Vagina (tissue), 2 donors: ENCODE measurements at places on chromosomes 13 and 19.

GRCh38 chr13:94994506-94994905 lies 282.2 kb upstream of the SOX21 start:
- DNase-seq, result no peak

DNA sequence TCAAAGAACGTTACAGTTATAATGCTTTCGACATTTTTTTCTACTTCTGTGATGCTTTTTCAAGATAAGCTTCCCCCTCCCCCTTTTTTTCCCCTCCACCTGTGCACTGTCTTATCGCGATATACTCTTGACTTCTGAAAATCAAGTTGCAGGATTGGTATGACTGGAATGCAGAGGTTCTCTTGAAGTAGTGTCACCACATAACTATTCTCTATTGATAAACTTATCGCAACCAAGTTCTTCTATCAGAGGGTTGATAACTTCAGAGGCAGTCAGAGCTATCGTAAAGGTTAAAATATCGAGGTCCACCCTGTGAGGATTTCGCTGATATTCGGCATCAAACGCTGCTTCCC lies 820 bp downstream of the EID2 start:
- no peak for DNase-seq

DNA sequence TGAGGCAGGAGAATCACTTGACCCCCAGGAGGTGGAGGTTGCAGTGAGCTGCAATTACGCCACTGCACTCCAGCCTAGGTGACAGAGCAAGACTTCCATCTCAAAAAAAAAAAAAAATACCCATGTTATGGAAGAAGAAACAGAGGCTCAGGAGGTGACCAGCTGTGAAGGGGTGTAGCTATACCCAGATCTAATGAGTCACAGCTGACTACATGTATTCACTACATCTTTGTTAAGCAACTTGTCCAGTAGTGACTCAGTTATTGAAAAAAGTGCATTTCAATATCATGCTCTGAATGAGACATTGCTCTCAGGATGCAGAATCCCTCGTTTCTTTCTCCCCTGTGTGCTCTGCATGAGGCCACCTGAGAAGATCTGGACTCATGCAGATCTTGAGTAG lies 16.1 kb upstream of the SPART start:
- DNase-seq, result no peak

DNA sequence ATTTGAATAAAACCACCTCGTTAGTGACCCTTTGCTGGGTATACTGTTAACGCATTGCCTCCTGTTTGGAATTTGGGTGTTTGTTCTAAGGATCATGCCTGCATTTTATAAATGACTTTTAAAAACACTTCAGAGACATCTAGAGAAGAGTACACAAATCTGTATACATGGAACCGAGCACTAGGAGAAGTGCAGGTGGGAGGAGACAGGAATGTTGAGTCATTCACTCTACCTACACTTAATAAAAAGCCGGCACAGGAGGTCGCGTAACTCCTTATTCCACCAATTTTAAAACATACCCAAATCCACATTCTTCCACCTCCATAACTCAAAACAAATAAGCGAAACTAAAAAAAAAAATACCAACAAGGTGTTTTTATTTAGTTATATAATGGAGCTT lies 48.6 kb downstream of the FGF9 start:
- DNase-seq, result no peak

DNA sequence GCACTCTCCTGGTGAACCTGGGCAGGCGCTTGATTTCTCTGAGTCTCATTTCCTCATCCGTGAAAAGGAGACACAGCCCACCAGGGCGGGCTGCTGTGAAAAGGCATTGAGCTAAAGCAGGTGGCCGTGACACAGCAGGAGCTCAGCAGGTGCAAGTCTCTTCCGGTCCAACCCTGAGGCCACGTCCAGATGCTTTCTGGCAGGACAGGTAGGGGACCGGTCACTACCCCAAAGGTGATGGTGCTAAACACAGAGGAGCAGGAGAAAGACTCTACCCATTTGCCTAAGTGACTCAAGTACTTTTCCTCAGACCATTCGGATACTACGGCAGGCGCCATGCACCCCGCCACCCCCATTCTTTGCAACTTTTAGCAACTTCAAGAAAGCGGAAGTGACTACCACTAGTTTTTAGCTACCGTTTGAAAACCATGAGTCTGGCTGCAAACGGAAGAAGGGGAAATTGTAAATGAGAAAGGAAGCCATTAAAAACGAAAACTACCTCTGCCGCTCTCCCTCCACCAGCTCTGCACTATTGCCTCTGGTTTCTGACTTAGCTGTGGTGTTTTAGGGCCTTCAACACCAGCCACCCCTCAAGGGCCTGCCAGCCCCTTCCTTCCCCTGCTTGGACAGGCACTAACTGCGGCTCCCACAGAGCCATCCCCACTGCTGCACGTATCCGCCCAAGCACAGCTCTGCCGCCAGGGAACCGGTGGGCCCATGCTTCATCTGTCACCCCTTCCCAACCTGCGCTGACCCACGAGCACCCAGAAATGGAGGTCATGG lies 4.8 kb downstream of the PPP6R1 start:
- DNase-seq, result no peak

GRCh38 chr19:55586976-55587668 lies 6.5 kb upstream of the ZNF579 start:
- DNase-seq, result no peak

DNA sequence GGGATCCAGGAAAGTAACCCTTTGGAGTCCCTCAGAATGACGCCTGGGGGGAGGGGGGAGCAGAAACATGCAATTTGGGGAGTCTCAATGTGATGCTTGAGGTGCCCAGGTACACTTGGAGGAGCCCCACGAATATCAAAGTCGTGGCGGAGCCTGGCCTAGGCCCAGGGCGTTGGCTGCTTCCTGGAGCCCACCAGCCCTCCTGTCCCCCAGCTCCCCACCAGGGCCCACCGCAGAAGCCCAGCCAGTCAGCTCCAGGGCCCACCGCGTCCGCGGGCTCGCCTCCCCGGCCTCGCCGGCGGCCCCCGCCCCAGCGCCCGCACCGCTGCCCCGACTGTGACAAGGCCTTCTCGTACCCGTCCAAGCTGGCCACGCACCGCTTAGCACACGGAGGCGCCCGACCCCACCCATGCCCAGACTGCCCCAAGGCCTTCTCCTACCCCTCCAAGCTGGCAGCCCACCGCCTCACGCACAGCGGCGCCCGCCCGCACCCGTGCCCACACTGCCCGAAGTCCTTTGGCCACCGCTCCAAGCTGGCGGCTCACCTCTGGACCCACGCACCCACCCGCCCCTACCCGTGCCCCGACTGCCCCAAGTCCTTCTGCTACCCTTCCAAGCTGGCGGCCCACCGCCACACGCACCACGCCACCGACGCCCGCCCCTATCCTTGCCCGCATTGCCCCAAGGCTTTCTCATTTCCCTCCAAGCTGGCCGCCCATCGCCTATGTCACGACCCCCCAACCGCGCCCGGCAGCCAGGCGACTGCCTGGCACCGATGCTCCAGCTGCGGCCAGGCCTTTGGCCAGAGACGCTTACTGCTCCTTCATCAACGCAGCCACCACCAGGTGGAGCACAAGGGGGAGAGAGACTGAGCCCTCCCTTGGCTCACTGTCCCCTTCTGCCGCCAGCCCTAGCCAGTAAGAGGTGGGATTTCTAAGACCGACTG lies 2.1 kb downstream of the ZNF575 start:
- no peak for DNase-seq

DNA sequence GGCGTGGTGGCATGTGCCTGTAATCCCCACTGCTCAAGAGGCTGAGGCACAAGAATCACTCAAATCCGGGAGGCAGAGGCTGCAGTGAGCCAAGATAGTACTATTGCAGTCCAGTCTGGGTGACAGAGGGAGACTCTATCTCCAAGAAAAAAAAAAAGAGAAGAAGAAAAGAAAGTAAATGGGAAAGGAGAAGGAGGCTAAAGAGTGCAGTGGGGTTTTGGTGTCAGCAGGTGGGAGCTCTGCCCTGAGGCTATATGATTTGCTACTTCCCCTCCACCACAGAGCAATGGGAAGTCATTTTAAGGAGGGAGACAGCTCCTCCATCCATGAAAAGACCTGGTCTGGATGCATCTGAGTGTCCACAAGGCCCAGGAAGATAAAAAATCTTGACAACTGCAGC lies 23.1 kb downstream of the UNC13A start:
- no peak for DNase-seq

DNA sequence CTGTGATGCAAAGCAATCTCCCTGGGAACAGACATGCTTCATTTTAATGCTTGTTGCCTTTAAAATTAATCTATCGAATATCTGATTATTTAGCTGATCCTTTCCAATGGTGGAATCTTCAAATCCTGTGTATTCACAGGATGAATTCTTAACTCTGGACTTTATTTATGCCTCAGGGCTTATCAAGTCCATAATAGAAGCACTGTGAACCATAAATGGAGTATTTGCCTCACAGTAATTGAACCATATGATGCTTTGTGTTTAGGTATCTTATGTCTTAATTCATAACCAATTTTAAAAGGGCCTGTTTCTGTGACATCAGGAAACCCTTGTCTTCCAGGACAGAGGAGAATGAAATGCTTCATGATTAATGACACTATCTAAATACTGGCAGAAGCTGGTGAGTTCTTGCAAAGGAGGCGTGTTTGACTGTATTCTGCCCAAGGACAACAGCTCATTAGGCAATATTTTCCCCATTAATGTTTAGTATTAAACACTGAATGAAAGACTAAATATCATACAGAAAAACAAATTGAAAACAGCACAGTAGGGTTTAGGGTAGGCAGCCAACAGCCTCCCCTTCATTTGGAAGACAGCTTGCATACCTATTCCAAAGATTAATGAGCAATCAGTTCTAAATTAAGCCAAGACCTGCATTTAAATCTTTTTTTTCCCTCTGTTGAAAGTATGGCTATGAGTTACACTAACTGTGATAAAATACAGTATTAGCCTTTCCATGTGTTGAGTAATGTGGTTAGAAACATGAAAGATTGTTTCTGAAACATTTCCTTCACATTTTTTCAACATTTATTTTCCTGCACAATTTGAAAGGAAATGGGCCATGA lies 709.4 kb downstream of the PCDH9 start:
- DNase-seq, result no peak

GRCh38 chr19:7191946-7192691 lies 102.1 kb downstream of the INSR start:
- no peak for DNase-seq

- DNase-seq, result no peak
These were observed 1.1 kb downstream of the LYPD4 start for GRCh38 chr19:41843371-41843770.

GRCh38 chr19:1210227-1210538 lies 4.6 kb downstream of the STK11 start:
- no peak for DNase-seq

DNA sequence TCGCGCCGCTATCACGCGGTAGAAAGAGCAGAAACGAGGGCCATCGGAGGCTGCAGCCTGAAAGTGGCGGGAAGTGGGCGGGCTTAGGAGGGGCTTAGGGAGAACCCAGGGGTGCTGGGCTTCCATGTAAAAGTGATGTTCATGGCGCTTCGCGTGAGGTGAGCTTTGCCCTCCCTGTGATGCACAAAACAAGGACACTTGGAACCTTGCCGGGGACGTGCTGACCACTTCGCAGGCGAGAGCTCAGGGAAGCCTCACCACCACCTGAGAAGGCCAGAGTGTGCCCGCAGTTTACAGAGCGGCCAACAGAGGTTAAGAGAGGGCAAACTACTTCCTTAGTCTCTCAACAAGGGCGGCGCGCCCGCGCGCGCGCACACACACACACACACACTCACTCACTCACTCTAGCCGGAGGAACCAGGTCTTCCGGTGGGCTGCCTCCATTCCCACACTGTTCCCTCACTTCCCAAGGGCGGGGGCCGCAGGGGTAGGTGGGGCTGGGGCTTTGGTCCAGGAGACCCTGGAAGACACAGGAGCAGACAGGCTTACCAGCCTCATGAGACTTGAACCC lies 651 bp downstream of the GAPDHS start:
- no peak for DNase-seq

DNA sequence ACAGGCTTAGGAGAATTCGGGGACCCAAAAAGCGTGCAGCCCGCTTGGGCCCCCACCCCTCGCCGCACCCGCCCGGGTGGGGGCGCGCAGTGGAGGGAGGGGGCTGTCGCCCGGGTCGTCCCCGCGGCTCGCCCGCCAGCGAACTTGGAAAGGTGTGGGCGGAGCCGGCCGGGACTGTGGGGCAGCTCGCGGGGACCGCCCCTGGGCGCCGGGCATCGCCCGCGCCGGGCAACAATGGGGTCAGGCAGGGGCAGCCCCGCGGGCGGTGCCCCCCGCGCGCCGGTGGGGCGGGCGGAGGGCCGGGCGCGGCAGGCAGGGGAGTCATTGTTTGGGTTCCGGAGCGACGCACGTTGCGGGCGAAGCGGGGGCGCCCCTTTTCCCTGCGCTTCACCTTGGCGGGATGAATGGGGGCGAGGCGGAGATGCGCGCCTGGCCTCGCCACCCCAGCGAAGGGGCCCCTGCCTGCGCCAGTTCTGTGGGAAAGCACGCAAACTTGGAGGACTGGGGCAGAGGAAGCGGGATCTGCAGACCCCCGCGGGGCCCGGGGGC lies 647 bp upstream of the KLF12 start:
- DNase-seq, result no peak

DNA sequence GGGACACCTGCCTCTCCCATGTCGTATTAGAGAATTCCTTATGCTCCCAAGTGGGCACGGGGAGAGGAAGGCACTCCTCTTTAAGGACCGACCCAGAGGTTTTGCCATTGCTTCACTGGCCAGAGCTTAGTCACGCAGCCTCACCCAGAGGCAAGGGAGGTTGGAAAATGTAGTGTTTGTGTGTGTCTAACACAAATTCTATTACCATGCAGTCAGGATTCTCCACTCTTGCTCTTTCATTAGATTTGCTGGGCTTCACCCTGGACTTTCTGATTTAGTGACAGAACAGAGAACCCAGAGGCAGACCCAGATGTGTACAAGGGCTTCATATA lies 14.6 kb upstream of the NCCRP1 start:
- DNase-seq, result no peak

- no peak for DNase-seq
These were observed 2.9 kb upstream of the PCDH8 start for GRCh38 chr13:52851137-52851962.

GRCh38 chr13:84686973-84687372 lies 804.7 kb upstream of the SLITRK1 start:
- DNase-seq, result no peak

DNA sequence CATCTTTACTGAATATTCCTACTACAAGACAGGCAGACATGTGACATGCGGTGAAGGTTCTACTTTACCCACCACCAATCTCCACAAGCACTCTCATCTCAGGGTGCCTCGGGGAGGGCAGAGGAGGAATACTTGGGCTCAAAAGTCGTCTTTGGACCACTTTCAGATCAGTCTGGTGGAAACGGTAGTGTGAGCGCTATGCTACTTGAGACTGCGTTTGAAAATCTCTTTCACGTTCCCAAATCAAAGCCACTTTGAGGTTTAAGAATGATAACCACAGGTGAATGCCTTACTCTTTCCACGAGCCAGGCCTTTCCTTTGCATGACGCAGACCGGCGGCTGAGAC lies 1.5 kb upstream of the SOX1 start:
- DNase-seq, result no peak
